ENCODE measurements at places on chromosomes 7 and 10.
A peak's percentile ranks its signal among the peaks of the same experiment; 100 is the strongest.

DNA sequence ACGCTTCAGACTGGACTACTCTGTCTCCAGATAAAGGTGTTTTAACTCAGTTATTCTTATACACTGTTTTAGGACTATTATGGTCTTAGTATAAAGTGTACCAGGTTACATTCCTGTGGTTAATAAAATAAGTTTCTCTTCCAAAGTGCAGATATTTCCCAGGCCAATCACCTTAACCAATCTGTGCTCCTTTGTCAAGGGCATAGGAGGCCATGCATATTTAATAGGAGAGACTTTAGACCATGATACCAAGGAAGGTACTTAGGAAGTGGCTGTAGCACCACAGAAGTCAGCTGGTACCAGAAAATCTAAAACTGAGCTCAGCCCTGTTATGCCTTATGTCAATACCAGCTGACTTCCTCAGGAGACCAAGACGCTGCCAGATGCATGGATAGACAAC is 226.5 kb upstream of the TMEM72 start:
- DNase-seq, result no peak

GRCh38 chr7:12493407-12493806 is 77.1 kb upstream of the SCIN start:
- no peak for DNase-seq

DNA sequence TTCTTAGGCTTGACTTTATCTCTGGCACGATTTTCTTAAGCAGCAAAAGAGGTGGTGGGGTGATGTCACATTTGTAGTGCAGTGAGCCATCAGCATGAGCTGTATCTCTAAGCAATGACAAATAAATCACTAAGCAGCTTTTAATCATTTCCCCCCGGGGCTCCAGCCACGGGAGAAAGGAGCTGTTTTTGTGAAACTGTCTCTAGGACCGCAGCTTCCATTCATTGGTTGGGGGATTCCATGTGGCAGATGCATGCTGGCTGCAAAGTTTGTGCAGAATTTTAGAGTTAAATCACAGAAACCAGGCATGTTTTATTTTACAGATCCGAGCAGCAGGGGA is 464 bp downstream of the KIAA1217 start:
- DNase-seq, result no peak

- no peak for DNase-seq
Observed at GRCh38 chr10:6786579-6787031, 206.5 kb upstream of the PRKCQ start.

- DNase-seq, result no peak
Observed at GRCh38 chr10:44948642-44949041, 11.0 kb upstream of the RASSF4 start.

- DNase-seq, result no peak
Observed at GRCh38 chr10:103849880-103850571, 5.3 kb downstream of the SH3PXD2A start.

DNA sequence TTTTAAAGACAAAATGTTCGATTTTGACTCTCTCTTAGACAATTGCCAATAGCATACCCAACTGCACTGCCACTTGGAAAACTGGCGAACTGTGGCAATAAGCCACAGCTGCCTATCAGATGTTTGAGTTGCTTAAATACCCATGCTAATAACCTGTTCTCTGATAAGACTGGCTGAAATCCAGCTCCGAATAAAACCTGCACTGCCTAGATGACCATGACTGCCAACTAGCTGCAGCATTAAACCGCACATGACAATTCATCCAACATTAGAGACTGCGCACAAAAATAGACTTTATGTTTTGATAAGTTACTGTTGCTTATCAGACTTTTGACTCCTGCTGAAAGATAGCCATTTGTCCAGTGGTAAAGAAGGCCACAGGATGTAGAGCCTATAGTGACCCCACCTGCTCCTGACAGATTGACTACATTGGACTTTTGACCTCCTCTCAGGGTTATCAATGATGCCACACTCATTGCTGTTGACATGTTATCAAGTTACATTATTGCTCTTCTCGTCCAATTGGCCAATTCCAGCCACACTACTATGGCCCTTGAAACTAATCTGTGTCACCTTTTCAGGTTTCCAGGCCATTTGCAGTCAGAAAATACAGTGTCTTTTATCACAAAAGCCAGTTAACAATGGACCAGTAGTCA is 299.0 kb downstream of the HGF start:
- DNase-seq, result no peak

GRCh38 chr7:128408709-128409595 is 830 bp downstream of the IMPDH1 start:
- no peak for DNase-seq

DNA sequence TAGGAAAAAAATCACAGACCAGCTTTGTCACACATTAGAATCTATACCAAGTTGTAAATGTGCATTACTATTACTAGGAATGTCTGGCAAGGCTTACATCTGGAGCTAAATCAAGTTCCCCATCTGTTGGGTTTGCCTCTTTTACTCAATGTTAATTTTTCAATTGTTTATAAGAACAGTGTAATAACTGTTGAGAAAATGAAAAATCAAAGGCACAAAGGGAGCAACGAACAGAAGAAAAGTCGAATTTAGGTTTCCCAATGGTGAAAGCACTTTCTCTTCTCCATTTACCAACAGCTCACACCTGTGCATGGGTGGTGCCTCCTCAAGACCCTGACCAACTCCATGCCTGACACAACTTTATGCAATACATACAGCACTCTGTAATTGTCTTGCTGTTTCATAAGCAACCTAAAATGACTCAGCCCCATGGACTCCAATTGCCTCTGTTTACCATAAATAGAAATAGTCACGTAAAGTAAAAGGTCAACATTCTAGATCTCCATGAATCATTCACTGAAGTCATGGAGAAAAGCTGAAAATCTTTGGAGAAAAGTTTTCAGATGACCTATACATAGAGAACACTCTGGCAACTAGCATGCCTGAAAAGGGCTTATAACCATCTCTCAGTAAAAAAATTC is 95.5 kb upstream of the KCNIP2 start:
- no peak for DNase-seq

DNA sequence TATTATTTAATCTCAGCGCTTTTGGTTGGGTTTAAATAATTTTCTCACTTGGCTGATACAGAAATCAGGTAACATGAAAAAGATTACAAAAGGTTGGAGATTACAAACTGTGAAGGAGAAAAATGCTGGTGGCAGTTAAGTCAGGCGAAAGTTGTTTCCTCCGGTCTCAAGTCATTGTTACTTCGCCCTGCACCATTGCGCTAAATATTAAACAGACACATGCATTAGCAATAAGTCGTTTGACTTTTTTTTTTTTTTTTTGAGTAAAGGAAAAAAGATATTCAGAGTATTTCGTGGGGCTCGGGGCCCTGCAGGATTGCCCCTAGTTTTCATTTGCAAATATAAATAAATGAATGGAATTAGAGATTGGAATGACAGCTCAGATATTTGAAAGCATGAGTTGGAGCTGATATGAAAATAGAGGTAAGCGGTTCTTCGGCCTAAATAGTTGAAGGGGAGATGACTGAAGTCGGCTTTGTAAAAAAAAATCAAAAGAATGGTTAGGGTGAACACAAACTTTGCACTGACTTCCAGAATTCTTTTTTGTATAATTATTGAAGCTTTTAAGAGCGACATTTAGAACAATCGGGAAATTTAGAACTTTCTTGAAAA is 914 bp downstream of the SDHAF3 start:
- no peak for DNase-seq

DNA sequence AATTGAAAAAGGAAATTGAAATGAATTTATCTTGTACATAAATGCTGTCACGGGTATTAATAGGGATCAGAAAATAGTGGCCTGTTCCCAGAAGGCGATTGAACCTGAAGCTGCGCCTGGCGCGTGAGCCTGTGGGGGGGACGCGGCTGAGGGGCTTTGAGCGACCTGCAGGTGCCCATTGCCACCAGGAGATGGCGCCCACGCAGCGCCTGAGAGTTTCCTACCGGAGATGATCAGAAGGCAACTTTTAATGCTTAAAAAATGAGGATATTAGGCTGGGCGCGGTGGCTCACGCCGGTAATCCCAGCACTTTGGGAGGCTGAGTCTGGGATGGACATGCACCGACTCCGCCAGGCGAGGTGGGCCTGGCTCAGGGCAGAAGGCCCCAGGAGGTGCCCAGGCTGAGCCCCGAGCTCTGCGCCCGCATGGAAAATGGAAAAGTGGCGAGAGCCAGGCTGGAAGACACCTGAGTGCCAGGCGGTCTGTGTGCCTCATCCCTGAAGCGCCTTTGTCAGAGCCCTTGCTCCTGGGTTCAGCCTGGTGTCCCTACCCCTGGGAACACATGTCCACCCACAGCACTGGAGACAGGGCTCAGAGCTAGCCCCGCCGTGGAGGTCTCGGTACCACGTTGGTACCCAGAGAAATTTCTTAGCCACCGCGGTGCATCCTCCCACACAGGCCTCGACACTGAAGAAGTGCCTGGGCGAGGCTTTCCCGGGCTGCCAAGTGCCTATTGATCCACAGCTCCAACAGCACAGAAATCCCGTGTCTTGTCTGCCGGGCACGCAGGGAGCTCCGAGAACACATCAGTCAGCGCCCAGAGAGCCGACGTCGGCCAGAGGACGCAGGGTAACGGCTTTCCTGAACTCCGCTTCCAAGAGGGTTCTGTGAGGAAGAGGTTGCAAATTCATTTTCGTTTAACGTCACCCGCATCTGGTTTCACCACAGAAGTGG is 117.4 kb downstream of the INPP5A start:
- peak; percentile 33 for DNase-seq

GRCh38 chr7:11336432-11336831 is 362.8 kb downstream of the PHF14 start:
- no peak for DNase-seq

GRCh38 chr10:58299580-58299979 is 30.6 kb downstream of the CISD1 start:
- no peak for DNase-seq

DNA sequence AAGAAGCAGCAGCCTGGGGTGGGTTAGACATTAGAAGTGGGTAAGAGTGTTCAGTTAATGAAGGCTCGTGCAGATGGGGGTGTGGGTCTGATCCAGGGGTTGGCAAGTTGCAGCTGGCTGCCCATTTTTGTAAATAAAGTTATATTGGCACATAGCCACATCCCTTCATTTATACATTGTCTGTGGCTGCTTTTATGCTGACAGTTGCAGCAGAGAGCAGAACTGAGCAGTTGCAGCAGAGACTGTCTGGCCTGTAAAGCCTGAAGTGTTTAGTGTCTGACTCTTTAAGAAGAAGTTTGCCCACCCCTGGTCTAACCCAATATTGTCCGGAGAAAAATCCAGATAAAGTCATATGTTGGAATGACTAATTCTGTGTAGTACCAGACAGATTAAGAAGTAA is 38.1 kb downstream of the GLRX3 start:
- DNase-seq, result no peak

DNA sequence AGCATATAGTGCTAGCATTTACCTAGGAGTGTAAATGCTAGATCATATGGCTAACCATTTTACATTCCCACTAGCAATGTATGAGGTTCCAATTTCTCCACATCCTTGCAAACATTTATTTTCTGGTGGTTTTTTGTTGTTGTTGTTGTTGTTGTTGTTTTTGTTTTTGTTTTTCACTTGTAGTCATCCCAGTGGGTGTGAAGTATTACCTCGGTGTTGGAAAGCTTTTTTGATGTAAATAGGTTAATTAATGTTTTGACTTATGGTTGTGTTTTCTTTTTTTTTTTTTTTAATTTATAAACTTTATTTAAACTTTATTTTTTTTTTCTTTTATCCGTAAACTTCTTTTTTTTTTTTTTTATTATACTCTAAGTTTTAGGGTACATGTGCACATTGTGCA is 15.3 kb upstream of the TSGA13 start:
- DNase-seq, result no peak

DNA sequence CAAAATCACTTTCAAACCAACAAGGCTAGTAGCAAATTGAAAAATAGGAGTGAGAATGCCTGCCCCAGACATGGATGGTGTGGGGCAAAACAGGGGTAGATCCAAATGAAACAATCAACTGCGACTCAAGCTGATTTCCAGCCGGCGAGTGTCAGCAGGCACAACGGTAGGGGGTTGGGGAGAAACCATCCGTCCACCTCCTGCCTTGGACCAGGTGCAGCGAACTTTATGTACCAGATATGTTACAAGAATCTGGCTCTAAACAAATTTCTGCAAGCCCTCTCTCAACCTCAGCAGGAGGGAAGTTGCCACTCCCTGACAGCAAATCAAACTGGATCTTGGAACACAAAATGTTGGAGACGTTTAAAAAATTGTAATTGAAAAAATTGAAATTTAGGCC is 45.2 kb downstream of the PYROXD2 start:
- no peak for DNase-seq

DNA sequence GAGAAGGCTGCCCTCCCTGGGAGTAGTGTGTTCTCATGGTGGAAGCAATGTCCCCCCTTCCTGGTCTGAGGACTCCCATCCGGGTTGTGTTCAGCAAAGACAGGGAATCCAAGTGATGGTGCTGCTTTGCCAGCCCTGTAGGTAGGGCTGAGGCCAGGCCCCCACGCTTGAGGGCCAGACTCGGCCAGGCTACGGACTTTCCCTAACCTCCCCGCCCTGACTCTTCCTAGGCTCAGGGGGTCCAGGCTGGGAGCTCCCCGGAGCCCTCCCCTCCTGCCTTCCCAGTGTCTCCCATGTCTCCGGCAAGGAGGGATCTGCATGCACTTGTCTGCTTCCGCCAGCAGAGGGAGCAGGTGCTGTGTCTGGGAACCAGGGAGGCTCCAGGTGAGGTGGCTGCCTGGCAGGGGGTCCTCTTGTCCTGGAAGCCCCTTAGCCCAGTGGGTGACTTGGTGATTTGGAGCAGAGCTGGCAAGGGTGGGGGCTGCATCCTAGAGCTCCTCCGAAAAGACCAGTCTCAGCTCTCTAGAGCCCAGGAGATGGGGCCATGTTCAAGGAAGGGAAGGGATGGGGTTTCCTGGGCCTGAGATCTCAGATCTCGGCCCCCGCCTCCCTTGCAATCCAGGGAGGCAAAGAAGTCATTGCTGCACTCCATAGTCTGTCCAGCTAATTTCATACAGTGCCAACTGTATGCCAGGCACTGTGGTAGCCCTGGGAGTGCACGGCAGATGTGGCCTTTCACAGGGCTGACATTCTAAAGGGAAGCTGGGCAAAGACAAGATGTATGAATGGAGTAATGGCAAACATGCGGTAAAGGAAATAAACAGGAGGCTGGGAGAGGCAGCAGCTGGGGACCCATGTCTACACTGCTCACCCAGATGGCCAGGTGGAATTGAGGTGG is 20.3 kb upstream of the SFRP5 start:
- DNase-seq, result peak; percentile 50

DNA sequence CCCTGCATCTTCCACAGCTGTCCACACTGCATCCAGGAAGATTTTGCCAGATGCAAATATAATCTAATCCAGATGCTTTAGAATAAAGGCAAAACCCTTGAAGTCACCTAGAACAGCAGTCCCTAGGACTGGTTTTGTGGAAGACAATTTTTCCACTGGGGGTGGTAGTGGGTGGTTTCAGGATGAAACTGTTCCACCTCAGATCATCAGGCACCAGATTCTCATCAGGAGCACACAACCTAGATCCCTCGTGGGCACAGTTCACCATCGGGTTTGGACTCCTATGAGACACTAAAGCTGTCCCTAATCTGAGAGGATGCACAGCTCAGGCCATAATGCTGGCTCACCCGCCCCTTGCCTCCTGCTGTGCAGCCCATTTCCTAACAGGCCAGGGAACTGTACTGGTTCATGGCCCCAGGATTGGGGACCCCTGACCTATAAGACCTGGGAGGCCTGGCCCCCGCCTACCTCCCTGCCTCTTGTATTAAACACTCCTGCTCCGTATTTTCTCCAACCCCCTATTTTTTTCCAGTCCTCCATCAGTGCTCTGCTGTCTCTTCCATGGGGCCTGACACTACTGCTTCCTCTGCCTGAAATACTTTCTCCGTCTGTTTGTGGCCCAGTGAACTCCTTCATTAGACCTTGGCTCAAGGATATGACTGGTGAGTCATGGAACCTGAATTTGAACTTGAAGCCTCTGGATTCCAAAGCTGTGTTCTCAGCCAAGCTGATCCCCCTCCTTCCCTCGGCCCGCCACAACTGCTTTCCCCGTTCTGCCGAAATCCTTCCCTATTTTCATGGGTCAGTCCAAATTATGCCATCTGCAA is 79.9 kb upstream of the RHEB start:
- DNase-seq, result no peak
